ENCODE measurements at places on chromosomes 5 and 9. TPM values are rescaled to one million over a fixed set of nuclear protein-coding genes. Genes with fewer than 3 reads are reported as not detected.

DNA sequence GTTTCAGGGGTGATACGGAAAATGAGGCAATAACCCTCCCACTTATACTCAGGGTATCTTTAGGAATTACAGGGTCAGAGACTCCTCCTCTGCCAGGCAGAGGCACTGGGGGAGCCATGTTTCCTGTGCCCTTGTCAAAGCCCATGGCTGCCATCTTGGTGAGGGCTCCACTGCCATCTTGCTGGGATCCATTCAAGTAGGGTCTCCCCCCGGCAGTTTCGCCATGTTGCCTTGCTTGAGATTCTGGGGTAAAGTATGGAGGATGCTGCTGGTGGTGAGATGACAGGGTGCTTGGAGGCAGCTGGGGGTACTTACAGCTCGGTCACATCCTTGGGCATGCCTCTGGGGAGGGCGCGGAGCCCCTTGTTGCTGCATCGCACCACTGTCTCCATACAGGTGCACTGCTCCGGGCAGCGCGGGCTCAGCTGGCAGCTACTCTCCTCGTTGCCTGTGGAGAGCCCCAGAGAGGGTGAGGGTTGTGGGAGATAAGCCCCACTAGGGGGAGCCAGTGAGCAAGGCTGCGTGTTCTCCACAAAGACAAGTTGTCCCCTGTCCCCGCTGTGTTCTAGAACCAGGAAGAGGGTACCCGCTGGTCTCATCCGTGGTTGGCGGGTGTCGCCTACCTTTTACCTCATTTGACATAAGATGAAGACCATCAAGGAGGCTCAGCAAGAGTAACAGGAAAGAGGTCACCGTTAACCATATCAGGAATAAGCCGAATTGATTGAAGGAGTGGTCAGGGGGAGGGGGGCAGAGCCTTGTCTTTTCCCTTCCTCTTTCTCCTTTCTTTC lies 169.0 kb upstream of the PANK3 start:
- DNase-seq: peak; percentile 83

CCDC180 gene
- 6.3 TPM for total RNA-seq

PCDHGA6 gene
- 0.77 TPM for total RNA-seq

GRCh38 chr5:100840370-100840769 lies 62.7 kb downstream of the ST8SIA4 start:
- DNase-seq: no peak

UBAC1 gene
- total RNA-seq: 66.0 TPM

- DNase-seq: no peak
Observed at GRCh38 chr5:14337593-14337992, 194.5 kb downstream of the TRIO start.

- no peak for DNase-seq
Observed at GRCh38 chr5:97820138-97820537, 637.1 kb upstream of the RIOK2 start.

LAMC3 gene
- not detected for total RNA-seq

GRCh38 chr5:43369651-43370050 lies 42.5 kb downstream of the CCL28 start:
- DNase-seq: no peak

DNA sequence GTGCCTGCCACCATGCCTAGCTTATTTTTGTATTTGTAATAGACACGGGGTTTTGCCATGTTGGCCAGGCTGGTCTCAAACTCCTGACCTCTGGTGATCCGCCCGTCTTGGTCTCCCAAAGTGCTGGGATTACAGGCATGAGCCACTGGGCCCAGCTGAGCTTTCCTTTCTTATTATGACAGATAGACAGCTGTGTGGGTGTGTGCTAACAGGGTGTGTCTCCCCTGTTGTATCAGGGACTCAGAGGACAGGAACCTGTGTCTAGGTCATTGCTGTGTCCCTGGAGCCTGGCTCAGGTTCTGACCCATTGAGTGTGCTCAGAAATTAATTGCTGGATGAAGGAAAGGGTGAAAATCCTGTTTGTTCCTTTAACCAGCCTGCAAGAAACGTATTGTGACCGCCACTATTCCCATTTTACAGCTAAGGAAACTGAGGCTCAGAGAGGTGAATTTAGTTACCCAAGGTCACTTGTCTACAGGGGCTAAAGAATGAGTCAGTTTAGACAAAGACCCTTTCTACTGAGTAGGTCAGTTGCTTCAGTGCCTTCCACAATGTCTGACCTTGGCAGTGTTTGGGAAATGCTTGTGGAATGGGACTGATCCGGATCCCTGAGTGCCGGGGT lies 16.8 kb downstream of the NCS1 start:
- DNase-seq: no peak

PCDHB11 gene
- 4.0 TPM for total RNA-seq

GRCh38 chr5:141547921-141548320 lies 59.0 kb downstream of the PCDHGC5 start:
- DNase-seq: no peak

DNA sequence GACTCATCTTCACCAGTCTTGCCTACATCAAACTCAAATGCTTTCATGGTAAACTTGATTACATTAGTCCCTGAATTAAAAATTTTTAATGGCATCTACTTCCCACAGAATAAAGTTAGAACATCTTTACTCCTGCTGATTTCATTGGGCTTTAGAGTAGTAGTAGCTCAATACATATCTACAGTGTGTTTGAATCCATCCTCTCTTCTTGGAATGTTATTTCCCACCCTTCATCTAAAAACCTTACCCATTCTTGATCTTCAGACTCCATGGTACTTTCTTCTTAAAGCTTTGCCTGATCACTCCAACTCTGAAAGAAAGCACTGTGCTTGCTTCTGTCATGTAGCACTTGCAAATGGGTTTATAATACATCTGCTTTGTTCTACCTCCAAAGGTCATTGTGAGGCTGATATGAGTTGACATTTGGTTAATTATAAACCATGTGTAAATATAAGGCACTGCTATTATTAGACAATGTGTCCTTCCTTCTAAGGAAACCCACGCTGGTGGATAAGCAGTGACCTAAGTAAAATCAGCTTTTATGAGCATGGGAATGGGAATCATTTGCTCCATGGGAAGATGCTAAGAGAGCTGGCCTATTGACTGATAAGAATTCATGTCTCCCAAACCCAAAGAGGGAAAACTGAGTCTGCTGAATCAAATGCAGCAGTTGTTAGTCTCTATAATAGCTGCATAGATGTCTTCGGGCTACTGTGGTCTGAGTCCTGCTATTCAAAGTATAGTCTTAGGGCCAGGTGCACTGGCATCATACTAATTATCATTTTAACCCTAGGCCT lies 7.5 kb upstream of the PRLR start:
- DNase-seq: no peak

DNA sequence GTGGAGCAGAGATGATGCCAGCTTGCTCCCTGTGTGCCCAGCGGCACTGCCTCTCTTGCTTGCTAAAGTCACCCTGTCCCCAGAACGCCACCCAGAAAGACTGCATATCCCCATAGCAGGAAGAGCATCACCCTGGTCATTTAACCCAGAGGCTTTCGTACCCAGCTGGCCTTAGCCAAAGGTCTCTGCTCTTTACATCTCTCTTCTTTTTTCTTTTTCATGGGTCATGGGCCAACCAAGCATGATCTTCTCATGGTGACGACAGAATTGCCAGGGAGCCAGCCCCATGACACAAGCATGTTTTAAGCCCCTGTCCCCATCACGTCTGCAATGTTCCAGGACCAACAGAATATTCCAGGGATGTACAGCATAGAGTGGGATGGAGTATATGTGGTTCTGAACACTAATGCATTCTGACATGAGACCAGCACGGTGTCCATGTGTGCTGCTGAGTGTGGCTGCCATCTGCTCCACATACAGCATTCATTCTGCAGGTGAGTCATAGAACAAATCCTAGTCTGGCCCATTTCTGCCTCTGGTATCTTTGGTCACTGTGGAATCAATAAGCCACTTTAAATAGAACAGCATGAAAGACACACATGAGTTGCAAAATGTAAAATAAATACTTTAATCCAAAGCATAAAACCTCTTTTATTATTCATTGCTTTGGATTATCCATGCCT lies 203.0 kb downstream of the MED10 start:
- no peak for DNase-seq

- DNase-seq: no peak
Observed at GRCh38 chr9:121830441-121831140, 179.2 kb downstream of the DAB2IP start.

- no peak for DNase-seq
Observed at GRCh38 chr9:21833090-21833801, 30.8 kb downstream of the MTAP start.

GRCh38 chr5:93580063-93580926 lies 724 bp downstream of the NR2F1-AS1 start:
- peak; percentile 68 for DNase-seq

GRCh38 chr5:156914371-156914737 lies 48.7 kb downstream of the TIMD4 start:
- no peak for DNase-seq

DNA sequence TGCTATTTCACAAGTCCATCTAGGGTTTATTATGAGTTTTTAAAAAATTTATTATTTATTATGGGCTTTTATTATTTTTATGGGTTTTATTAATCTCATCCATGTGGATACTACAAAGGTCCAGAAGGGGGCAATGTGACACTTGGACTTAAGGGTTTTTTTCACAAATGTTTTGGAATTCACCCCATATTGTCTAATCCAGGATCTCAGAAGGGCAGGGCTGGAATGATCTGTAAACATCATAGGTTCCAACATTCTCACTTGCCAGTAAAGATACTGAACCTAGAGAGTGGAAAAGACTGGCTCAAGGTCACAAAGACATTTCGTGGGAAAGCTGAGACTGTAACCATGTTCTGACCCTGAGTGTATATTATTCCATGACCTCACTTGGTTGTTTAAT lies 35.6 kb downstream of the NIM1K start:
- DNase-seq: peak; percentile 47

TSLP gene
- not detected for total RNA-seq

GRCh38 chr5:134736173-134736812 lies 2.1 kb upstream of the CAMLG start:
- no peak for DNase-seq

TRIM7 gene
- total RNA-seq: not detected

ASPN gene
- not detected for total RNA-seq

DNA sequence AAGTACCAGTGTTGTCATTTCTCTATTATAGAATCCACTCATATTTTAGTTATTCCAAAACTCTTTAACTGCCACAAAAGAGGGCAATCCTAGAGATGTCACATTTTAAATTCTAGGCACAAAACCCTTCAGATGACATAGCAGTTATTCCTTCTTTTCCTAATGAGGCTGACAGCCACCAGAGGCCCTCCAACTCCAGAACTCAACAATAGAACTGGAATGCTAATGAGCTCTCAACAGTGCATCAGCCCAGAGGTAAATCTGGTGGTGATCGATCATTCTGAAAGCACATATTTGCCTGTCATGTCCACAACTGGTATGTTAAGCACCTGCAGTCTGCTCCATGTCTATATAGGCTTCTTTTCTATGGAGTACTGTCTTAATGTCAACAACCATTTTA lies 40.2 kb upstream of the RAB3C start:
- DNase-seq: peak; percentile 41

PLAC8L1 gene
- total RNA-seq: not detected

DNA sequence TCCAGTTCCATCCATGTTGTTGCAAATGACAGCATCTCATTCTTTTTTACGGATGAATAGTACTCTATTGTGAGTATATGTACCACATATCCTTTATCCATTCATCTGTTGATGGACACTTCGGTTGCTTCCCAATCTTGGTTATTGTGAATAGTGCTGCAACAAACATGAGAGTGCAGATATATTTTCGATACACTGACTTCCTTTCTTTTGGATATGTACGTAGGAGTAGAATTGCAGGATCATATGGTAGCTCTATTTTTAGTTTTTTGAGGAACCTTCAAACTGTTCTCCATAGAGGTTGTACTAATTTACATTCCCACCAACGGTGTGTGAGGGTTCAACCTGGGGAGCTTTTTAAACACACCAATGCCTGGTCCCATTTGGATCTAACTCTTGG lies 22.3 kb downstream of the GALNT12 start:
- no peak for DNase-seq

GRCh38 chr9:137026828-137027227 lies 1.2 kb downstream of the ABCA2 start:
- no peak for DNase-seq

GRCh38 chr9:131323629-131324028 lies 34.1 kb downstream of the PLPP7 start:
- DNase-seq: no peak

DNA sequence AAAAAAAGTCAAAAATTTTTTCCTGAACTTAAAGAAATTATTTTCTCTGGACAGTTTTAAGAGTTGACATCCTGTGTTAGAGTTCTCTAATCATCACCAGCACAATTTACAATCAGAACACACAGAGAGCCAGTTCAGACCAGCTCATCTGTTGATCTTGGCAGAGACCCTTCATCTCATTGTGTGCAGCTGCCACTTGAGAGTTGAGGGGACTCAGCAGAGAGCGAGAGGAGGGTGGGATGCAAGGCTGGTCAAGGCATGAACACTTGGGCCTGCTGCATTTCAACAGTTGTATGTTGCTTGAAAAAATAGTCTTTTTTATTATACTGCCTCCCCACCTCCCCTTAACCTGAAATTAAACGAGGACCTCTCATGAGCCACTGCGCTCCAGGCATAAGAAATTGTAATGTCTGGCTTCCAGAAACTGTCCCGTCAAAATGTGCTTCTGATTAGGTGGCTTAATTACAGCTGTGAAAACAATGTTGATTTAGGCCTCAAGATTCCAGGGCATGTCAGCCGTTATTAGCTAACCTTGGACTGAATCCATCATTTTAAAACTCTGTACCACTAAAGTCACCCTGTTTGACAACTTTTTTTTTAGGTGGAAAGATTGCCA lies 383.6 kb downstream of the CCDC171 start:
- no peak for DNase-seq

NOXA1 gene
- total RNA-seq: 0.65 TPM

GRCh38 chr5:79971156-79971555 lies 19.9 kb downstream of the MTX3 start:
- DNase-seq: no peak

DNA sequence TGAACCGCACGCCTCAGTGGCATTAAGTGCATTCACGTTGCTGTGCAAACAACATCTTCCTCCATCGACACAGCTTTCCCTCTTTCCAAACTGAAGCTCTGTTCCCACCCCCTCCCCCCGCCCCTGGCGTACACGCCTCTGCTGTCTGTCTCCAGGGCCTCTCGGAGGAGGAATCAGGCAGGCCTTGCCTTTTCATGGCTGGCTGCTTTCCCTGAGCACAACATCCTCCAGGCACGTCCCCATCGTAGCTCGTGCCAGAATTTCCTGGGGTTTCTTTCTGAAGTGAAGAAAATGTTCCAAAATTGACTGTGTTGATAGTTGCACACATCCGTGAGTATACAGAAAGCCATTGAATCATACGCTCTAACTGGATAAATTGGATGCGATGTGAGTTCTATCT lies 22.3 kb upstream of the TMEM250 start:
- no peak for DNase-seq

NMUR2 gene
- total RNA-seq: not detected

- no peak for DNase-seq
Observed at GRCh38 chr9:126158588-126159429, 167.8 kb upstream of the MVB12B start.

LCN9 gene
- total RNA-seq: 2.4 TPM

DNA sequence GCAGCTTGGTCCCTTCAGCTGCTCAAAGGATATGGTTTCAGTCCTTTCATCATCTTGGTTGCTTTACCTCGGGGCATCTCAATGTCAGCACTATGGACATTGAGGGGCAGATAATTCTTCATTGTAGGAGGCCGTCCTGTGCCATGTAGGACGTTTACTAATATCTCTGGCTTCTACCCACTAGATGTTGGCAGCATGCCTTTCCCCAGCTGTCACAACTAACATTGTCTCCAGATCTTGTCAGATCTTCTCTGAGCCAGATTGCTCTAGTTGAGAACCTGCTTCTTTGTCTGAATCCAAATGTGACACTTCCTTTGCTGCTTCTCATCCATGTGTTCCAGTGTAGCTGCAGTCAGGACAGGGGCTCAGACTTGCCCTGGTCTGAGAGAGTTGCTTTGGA lies 10.3 kb downstream of the PTPA start:
- DNase-seq: no peak

CENPH gene
- total RNA-seq: 160 TPM

SLC6A18 gene
- not detected for total RNA-seq

Measured in neural progenitor cell (in vitro differentiated cells).